Stimulated activated CD4-positive, alpha-beta T cell treated with anti-CD3 and anti-CD28 coated beads, Interleukin-15, amount 100 ng/mL, for 1 hour (primary cell): ENCODE measurements at places on chromosomes 12 and 14.

DNA sequence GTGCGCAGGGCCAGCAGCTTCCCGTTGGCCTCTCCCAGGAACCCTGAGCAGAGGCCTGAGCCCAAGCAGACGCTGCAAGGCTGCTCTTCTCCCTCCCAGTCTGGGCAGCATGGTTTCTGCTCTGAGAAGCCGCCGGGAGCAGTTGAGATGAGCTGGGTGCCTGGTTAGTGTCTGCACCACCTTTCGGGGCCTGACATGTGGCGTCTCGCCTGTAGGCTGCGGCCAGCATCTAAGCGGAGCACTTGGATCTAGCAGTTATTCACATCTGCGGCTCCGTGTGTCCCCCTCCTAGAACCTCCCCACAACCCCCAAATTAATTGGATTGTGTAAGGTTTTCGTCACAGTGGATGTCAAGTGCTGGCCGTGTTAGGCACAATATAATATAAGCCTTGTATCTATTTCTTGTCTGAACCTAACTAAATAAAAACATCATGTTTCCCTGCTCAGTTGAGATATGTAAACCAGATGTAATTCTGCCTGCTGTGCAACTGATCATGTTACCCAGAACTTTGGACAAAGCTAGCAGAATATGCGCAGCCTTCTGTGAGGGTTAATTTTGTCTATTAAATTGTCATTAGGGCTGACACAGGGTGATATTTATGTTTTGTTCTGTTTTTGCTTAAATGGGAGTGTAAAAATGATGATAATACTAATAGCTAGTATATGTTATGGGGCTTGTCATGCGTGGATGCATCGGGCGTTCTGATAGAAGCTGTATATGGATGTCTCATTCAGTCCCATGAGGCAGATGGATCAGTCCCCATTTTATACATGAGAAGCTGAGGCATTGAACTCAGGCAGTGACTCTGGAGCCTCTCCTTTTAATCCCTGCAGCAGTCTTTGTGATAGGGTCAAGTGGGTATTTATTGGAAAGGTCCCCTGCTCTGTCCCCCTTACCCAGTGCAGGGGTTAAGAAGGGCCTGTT lies 45.8 kb downstream of the ELK3 start:
- no peak for DNase-seq

DNA sequence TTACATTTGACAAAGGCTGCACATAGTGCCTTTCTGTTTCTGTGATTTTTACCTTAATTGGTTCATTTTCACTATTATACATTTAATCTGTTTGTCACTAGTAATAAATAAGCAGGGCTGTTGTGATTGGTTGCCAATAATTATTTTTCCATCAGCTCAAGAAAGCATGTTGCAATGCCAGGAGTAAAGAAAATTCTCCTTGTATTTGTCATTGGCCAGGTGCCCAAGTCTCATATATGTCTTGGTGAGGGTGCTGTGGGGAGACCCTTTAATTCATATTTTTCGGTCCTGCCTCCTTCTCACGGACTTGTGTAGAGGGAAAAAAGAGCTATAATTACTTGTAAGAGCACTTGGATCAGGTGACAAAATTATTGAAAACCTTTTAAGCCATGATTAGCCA lies 108.0 kb downstream of the KITLG start:
- no peak for DNase-seq

DNA sequence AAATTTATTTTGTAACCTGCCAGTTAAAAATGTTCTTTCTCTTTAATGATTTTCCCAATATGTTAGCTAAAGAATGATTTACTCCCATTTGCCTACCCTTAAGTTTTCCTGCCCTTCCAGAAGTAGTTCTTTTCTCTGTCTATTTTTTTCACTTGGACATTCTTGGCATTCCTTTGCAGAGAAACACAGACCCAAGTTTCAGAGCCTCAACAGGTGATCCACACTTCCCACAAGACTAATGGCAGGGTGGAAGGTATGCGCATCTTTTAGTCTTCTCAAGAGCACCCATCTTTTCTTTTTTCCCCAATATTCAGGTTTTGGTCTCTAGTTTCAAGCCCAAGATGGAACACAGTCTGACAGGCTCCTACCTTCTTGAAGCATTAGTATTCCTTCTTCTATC lies 420.7 kb downstream of the ADAMTS20 start:
- no peak for DNase-seq

DNA sequence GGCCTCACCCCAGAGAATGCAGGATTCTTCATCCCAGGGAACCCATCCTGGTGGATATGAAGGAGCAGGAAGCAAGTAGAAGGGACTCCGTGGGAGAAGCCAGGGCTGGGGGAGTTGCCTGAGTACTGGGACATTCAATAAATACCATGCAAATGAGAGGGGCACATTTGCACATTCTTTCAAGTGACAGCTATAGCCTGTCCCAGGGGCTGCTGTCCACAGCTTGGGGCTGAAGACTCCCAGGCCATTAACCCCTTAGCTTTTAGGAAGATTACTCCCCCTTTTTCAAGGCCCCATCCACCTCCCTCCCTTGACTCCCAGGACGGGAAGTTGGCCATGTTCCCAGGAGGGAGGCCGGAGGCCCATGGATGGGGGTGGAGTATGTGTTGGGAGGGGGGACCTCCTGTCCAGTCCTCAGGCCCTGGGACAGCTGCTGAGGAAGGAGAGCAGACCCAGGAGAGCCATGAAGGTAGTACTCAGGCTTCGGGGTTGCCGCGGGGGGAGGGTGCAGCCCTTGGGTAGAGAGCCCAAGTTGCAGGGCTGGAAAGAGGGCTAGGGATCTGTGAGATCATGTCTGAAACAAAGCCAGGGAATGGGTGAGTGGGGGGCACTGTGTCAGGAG lies 974 bp upstream of the TNS2 start:
- DNase-seq = no peak

- DNase-seq = peak; percentile 92
Measured at GRCh38 chr12:117190210-117190781, at the start of gene FBXO21. TSS of gene FBXO21 (minus strand) at chr12:117190470. CDS start at chr12:117190456, 14 bp downstream.

DNA sequence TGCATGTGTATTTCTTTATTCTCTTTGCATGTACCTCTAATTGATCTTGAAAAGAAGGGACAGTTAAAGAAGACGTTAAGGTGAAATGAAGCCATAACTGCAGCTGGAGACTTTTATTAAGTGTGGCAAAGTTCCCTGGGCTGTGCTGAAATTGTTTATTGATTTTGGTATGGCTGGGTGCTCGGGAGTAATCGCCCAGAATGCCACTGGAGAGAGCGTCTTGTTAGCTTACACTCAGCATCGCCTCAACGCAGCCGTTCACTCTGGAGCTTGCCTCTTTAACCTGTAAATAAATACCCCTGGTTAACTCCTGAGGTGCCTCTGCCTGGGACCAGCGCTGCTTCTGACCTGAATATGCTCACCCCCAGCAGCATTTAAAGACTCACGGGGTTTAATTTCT lies 98.6 kb downstream of the GPATCH2L start:
- DNase-seq = no peak

- DNase-seq = no peak
Measured at GRCh38 chr14:26596543-26597061, 1.2 kb downstream of the NOVA1 start.

DNA sequence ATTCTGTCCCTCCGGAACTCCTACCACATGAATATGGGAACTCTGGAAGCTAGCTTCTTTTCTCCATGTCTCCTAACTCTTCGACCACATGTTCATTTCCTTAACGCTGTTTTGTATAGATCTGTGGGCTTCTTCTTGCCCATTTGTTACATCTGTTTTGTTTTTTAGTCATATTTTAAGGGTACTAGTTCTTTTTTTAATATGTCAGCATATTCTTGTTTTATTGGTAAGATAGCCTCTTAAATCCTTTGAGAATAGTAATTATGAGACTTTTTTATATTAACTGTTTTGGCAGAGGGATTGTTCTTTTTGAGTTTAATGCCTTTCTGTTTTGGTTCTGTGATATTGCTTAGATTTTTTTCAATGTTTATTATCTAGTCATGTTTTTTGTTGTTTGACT lies 70.5 kb downstream of the VRK1 start:
- no peak for DNase-seq

DNA sequence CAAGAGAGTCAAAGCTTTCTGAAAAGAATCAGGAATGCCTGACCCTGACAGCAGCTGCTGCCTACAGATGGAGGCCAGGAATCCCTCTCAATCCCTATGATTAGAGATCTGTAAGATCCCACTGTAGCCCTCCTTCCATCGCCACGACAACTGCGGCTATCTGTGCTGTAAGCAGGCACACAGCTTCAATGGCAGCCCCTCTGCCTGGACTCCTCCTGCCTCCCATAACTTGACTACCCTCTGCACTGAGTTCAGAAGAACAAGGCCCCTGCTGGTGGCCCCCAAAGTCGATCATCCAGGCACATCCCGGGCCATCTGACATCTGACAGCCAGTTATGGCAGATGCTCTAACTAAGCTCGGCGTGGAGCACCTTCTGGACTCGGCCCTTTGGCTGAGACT lies 2.9 kb downstream of the CLMN start:
- no peak for DNase-seq

DNA sequence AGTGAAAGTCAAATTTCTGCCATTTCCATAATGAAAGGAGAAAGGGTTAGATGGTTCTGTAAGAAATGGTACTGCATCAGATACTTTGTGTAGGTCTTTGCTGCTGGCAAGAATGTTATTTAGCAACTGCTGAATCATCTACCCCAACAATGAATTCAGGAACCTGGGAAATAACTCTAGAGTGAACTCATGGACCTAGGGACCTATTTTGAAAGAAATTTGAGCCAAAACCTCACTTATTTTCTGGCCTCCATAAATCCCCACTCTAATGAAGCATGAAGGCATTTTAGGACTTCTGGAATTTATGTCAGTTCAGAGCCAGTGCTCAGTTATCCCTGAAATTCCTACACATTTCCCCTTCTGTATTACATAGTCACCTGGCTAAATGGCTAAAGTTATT lies 50.9 kb upstream of the CPNE8 start:
- no peak for DNase-seq

GRCh38 chr12:49791700-49792099 lies 36.5 kb downstream of the NCKAP5L start:
- DNase-seq = no peak

- no peak for DNase-seq
Measured at GRCh38 chr12:60724984-60725383, 1129.2 kb downstream of the SLC16A7 start.

DNA sequence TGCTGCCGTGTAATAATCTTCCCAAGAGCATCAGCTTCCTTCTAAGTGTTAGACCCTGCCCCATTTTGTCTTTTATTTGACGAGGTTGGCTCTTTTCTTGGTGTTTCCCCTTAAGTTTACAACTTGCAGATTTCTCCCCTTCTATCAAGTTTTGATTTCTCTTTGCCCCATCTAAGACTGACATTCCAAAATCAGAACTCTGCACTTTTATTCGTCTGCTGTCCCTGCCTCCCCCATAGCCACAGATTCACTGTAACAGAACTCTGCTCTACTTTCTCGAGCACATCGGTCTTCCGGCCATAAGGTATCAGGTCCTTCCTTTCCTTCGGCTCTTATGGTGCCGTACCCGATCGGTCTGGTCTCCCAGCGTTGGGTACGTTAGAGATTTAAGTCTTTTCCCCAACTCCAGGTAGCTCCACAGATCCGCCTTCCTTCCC lies 563 bp downstream of the DCP1B start:
- DNase-seq = no peak

DNA sequence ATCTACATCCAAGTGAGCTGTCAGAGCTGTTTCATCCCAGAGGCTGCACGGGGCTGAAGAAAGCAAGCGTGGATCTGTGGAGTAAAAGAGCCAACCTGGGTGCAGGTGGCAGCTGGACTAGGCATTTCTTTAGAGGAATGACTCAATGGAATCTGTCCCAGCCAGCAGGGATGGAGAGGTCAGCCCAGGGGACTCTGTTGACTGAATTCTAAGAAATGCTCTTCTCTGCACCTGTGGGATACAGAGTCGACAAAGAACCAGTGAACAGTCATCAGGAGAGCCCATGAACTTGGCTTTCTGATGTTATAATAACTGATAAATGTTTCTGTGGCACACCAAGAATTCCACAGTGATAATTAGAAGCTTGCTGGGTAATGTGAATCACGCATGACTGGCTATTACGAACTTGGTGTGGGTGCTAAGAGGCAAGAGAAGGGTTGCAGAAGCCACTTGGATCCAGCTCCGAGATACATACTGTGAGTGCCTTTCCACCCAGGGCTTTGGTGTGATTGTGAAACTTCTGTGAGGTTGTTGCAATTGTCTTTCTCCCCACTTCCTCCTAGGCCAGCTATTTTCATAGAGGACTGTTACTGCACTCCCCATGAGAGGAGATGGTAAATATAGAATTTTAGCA lies 16.2 kb downstream of the PYGL start:
- no peak for DNase-seq

- no peak for DNase-seq
Measured at GRCh38 chr12:96157427-96157826, 36.7 kb upstream of the ELK3 start.

GRCh38 chr14:76926521-76927251 lies 100.5 kb downstream of the LRRC74A start:
- DNase-seq = peak; percentile 18

DNA sequence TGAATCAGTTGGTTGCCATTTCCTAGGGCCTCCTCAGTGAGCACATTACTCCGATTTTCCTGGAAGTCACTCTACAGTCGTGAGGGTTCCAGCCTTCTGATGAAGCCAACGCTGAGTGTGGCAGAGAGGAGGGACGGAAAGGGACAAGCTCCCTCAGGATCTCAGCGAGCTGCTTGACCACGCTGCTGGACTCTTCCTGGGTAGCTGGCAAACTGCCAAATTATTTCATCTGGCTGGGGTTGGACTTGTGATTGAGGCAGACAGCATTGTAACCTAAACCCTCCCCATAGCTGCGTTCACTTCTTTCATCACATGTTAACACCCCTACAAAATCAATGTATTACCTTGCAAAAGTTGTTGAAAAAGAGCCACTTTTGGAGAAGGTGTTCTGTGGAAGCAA lies 69.6 kb upstream of the CHST11 start:
- DNase-seq = no peak

DNA sequence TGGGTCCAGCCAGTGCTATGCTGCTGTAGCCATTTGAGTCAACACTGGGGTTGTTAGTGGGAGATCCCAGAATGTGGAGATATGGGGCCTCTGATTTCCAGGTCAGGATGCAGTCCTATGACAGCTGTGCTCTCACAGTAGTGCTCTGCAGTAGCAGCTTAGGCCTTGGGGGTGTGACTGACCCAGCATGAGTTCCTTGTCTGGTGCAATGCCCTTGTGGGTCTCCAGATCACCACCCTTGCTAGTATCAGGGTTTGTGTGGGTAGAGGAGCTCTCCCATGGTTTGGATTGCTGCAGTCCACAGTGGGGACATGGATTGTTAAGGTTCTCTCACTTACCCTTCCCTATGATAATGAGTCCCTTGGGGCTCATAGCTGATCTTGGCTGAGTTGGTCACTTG lies 113.7 kb downstream of the RAD51B start:
- no peak for DNase-seq

- DNase-seq = no peak
Measured at GRCh38 chr14:29893989-29894388, 33.7 kb downstream of the PRKD1 start.

- no peak for DNase-seq
Measured at GRCh38 chr12:64218597-64218996, 3.5 kb downstream of the KICS2 start.

GRCh38 chr12:75699728-75700496 lies 188.5 kb upstream of the KRR1 start:
- no peak for DNase-seq

DNA sequence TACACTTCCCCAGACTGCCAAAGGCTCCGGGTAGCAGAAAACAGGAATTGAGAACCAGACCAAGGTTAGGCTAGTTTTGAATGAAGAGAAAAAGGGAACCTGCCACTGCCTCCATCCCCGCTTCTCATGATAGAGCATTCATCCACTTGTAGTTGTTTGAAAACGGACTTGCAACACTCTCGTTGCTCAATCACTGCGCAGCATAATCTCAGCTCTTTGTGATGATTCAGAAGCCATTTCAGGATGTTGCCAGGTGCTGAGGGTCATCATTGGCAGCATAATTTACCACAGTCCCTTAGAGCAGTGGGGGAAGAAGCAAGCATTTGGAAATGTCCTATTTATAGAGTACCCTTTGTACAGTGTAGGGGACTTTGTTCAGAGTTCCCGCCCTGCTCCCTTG lies 25.6 kb downstream of the KCNK13 start:
- no peak for DNase-seq
